ENCODE measurements at places on chromosomes 12 and 14. TPM values are rescaled to one million over a fixed set of nuclear protein-coding genes. Genes with fewer than 3 reads are reported as not detected.

GRCh38 chr14:64844272-64844671 lies 35.4 kb downstream of the SPTB start:
- DNase-seq = no peak
- no peak overlapping the region for H3K27ac ChIP-seq
- no peaks in the 10 kb centered on the region for H3K27me3 ChIP-seq
- no peaks in the 10 kb centered on the region for H3K36me3 ChIP-seq

DNA sequence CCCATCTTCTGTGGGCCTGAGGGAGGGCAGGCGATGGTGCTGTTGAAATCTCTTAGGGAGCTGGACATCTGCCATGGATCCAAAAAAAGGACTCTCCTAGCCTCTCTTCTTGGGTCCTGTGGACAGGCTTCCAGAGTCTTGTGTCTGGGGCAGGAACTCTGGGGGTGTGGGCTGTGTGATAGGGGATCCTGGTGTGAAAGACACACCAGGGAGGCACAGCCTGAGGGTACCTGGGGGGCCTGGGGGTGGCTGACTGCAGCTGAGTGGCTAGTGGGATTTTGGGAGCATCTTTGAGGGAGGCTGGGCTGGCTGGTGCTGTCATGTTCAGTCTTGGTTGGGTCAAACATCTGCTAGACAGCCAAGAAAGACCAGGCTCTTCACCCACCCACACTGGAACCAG lies 1.8 kb upstream of the KRT83 start:
- no peak overlapping the region for H3K4me3 ChIP-seq
- peaks cover 55% of the 10 kb centered on the region for H3K27me3 ChIP-seq
- peaks cover 4% of the 10 kb centered on the region for H3K4me1 ChIP-seq
- no peak for DNase-seq
- H3K36me3 ChIP-seq = no peaks in the 10 kb centered on the region

DNA sequence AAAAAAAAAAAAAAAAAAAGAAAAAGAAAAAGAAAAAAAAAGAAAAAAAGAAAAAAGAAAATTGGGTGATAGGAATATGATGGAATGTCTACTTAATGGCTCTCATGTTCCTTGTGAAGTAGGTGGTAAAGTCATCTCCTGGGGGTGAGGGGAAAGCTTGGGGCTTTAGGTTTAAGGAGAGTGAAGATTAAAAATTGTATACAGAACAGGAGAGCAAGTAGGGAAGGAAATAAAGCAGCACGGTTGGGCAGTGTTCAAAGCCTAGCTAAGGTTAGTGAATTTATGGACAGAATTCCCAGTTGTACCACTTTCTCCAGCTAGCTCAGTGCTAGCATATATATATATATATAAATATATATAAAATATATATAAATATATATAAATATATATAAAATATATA lies 40.0 kb upstream of the SLC2A13 start:
- H3K4me1 ChIP-seq = no peaks in the 10 kb centered on the region
- peak; percentile 20 for DNase-seq
- H3K4me3 ChIP-seq = no peak overlapping the region
- H3K27me3 ChIP-seq = no peaks in the 10 kb centered on the region
- no peak overlapping the region for H3K27ac ChIP-seq

DNA sequence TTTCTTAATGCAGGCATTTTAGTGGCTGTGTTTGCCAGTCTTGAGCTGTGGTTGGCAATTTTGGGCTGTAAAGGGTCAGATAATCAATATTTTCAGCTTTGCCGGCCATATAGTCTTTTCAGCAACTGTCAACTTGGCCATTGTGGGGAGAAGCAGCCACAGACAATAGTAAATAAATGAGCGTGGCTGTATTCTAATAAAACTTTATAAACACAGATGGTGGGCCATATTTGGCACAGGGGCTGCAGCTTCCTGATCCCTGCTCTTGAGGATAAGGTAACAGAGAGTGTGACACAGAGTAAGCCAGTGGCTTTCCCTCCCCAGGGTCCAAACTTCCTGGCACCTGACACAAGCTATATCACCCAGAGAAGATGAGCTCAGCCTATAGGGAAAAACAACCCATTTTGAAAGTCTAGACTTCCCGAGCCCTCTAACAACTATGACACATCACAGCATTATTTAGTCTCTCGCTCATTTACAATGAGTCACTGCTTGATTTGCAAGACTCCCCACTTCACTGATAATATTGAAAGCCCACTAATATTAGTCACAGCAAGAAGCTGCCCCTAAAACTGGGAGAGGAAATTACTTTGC lies 163.1 kb upstream of the TMPO start:
- no peaks in the 10 kb centered on the region for H3K27me3 ChIP-seq
- no peak for DNase-seq
- no peaks in the 10 kb centered on the region for H3K36me3 ChIP-seq
- no peak overlapping the region for H3K4me3 ChIP-seq
- H3K4me1 ChIP-seq = no peaks in the 10 kb centered on the region

DNA sequence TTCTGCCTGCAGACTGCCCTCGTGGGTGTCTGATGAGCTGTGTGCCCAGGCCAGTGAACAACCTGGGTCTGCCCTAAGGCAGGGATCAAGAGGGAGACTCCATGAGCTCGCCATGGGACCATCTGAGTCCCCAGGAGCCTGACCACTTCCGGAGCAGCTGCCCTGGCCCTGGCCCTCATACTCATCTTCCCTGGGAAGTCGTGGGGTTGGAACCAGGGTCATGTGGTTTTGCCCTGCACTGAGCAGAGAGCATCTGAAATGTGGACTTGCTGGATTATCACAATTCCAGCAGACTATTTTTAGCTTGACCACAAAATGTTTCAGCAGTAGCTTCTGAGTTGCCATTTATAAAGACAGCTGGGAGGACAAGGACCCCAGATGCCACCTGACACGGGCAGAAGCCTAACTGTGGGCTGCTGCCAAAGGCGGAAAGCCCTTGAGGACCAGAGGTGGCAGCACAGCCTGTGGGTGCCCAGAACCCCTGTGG lies 6.7 kb downstream of the BTBD6 start:
- peaks cover 19% of the 10 kb centered on the region for H3K36me3 ChIP-seq
- peaks cover 11% of the 10 kb centered on the region for H3K4me1 ChIP-seq
- no peak for DNase-seq
- no peak overlapping the region for H3K27ac ChIP-seq
- H3K27me3 ChIP-seq = no peaks in the 10 kb centered on the region
- no peak overlapping the region for H3K4me3 ChIP-seq

The SOX5 gene
- 38.4 TPM for total RNA-seq

The KLRB1 gene
- total RNA-seq = not detected

The POP5 gene
- total RNA-seq = 34.3 TPM

All from stomach (tissue), 19 donors.